Hematopoietic multipotent progenitor cell treated with erythropoietin and hydrocortisone succinate and interleukin-3 and kit ligand, for 4 days (in vitro differentiated cells): ENCODE measurements at places on chromosomes 5 and 9.

GRCh38 chr9:127170652-127171051 lies 48.2 kb upstream of the ANGPTL2 start:
- no peak for DNase-seq

- no peak for DNase-seq
Measured at GRCh38 chr5:172543484-172544298, 89.4 kb upstream of the SH3PXD2B start.

DNA sequence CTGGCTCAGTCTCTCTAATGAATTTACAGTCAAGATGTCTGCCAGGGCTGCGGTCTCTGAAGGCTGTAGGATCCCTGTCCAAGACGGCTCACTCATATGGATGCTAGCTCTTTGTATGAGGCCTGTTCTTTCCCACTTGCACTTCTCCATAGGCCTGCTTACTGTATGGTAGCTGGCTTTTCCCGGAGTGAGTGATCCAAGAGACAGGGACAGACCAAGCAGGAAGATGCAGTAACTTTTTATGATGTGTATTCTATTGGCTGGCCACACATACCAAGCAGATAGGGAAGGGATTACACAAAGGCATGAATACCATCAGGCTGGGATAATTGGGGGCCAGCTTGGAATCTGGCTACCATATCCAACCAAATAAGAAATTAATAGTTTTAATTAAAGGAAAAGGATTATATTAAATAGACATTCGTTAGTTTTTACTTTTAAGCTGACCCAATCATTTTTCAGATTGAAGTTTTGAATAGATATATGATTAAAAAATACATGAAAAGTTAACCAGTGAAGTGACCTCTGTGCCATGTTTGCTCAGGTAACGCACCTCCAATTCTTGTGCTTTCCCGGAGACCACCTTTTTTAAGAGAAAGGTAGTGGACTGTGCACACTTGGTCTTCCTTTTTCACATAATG lies 20.6 kb downstream of the NSD1 start:
- DNase-seq = no peak

GRCh38 chr5:90161414-90161813 lies 248.1 kb downstream of the CETN3 start:
- DNase-seq = peak; percentile 70

GRCh38 chr5:91332267-91333045 lies 50.7 kb downstream of the ARRDC3 start:
- DNase-seq = peak; percentile 22

- peak; percentile 74 for DNase-seq
Measured at GRCh38 chr5:73796164-73797131, 170.5 kb downstream of the ARHGEF28 start.

GRCh38 chr9:70131296-70131695 lies 87.6 kb downstream of the MAMDC2 start:
- no peak for DNase-seq

DNA sequence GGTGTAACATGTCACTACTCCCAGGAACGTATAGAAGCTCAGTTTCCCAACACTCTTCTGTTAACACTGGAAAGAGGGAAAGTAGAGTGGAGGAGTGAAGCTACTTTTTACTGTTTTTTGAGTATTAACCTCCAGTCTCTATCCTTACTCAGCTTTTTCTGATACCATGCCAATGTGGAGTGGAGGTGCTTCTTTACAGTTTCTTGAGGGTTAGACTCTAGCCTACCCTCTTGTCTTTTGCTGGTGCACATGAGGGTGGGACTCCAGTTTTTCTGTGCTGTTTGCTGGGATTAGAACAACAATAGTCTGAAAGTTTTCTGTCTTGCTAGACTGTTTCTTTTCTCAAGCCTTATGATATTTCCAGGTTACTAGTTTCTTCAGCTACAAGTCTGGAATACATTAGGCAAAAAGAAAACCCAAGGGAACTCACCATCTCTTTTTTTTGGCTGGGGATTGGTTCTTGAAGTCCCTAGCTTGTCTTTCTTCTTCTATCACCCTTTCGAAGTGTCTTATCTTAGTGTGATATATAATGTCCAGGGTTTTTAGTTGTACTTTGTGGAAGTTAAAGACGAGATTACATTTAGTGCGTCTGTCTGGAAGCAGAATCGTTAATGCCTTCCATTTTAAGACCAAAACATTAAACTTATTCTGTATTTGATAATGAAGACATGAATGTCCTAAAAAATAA lies 35.9 kb downstream of the PRR16 start:
- no peak for DNase-seq

DNA sequence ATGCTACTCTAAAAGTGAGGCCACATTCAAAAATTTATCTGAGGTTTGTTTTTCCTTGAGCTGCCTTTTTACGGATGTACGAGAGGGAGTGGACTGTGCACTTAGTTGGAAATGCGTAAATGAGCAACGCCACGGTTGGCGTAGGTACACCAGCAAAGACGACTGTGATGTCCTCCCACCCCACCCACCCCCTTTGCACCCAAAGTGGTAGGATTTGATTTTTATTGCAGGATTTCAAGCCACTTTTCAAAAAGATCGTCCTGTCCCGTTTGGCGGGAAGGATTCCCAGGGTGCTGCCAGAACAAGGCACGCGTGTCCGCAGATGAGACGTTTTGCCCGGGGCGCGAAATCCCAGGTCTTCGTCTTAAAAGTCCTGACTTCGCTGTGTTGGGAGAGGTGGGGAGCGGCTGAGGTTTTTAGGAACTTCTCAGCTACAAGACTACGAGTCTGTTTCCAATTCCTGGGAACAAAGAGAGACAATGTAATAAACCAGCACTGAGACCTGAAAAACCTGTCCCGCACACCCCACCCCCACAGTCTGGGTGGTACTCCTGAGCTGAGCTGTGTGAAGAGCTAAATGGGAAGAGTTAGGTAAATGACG lies 1.0 kb upstream of the TLE1 start:
- DNase-seq = no peak

DNA sequence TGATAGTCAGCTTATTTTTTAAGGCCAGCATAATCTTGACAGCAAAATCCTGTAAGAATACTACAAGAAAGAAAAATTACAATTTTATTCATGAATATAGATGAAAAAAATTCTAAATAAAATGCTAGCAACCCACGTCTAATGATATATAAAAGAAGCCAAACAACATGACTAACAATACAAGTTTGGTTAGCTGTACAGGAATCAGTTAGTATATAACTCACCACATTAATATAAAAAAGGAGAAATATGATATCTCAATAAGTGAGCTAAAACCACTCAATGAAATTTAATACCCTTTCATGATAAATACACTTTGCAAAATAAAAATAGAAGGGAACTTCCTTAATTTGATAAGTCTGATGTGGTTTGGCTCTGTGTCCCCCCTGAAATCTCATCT lies 139.7 kb upstream of the MAN2A1 start:
- no peak for DNase-seq

GRCh38 chr5:177430972-177431316 lies 4.5 kb downstream of the GRK6 start:
- DNase-seq = no peak

DNA sequence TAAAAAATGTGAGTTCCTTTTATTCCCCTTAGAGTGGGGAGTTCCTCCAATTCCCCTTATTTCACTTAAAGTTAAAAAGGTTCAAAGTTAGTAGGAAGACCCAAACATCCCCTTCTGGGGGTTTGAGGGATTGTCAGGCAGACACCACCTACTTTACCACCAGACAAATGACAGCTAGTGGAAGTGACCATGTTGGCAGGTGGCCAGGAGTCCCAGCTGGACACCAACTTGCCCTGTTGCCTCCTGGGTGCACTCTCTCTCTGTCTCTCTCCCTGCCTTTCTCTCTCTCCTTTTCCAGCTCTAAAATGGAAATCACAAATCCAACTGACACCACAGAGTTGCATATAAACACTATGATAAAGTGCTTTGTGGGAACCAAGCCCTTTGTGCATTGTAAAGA lies 307.7 kb upstream of the TLE4 start:
- DNase-seq = peak; percentile 36

GRCh38 chr5:178165581-178165980 lies 11.9 kb upstream of the NHP2 start:
- DNase-seq = no peak

GRCh38 chr5:178677429-178677828 lies 50.6 kb upstream of the CLK4 start:
- DNase-seq = peak; percentile 28

DNA sequence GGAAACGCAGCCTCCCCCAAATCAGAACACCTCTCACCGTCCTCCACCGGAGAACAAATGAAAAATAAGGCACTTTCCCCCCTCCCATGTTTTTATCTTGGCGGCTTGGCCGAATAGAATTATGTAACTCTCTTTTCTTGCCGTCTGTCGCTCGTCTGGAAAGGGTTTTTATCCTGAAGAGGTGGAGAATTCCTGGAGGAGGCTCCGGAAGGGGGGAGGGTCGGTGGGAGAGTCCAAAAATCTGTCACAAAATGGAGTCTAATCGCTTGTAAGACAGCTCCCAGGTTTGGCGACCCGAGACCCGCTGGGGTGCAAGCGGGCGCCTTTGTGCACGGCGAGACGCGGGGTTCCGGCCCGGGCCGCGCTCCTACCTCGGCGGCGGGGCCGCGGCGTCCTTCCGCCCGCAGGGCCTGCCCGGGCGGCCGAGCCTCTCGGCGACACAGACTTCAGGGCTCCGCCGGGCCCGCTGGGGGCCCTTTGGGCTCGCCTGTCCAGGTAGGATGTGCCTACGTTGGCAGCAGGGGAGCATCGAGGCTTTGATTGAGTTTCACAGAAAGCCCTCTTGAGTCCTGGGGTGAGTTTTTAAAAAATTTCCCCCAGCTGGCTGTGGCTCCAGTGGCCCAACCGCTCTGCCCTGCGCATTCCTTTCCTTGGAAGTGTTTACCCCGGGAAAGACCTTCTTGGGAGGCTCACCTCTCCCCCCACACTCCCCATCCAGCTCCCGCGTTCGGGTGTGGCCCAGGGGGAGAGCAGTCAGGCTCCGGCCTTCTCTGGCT lies 5.0 kb downstream of the LMX1B start:
- no peak for DNase-seq

- peak; percentile 68 for DNase-seq
Measured at GRCh38 chr9:95313010-95313498, 4.5 kb downstream of the FANCC start.

DNA sequence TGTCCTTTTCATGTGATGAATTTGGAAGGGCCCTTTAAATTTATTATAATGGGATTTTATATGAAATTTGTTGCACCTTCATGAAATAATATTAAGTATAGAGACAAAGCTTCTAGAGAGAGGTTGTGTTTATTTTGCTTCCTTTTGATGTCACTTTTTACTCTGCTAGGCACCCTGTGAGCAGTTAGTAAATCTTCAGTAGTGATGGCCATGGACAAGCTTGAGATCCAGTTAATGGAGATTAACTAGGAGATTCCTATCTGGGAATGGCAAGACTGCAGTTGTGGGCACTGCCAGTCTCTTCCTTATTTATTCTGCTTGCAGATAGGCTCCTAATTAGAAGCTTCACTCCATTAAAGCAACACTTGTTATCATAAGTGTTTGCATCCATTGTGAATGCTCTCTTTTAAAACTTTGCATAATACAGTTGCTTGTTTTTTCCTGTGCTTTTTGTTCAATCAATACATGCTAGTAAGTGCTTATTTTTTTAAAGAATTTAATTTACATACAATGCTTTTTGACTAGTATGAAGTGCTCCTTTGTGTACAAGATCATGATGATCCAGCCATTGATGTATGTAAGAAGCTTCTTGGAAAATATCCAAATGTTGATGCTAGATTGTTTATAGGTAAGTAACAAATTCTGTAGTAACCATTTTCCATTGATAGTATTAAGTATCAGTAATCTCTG lies 25.9 kb downstream of the UGCG start:
- no peak for DNase-seq

GRCh38 chr9:2151171-2151570 lies 136.0 kb downstream of the SMARCA2 start:
- no peak for DNase-seq

DNA sequence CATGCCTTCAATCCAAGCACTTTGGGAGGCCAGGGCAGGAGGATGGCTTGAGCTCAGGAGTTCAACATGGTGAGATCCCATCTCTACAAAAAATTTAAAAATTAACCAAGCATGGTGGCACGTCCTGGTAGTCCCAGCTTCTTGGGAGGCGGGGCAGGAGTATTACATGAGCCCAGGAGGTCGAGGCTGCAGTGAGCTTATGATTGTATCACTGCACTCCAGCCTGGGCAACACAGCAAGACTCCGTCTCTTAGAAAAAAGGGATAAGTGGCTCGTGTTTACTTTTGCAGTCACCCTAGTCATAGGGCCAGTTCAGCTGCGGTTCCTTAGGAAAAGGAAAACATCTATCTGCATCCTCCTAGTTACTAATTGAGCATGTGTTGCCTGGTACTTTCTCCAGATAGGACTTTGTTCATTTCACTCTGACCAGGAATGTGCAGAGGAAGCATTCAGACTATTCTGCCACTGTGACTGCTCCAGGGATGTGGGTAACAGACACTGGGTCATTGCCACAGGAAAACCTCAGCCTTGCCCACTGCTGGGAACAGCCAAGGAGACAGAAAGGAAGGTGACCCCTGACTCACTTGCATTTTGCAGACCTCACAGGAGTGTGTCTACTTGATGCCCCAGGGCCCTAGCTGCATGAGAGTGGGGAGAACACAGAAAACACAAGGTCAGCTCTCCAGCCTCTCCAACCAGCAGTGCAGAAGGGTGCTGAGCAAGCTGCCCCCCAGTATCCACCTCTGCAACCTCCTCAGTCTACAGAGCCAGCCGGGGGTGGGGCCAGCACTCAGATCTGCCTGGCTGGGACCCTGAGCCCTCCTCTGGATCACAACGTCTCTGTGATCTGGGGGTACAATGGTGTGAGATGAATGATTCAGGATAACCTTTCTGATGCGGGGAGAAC lies 33.9 kb upstream of the ALDH1B1 start:
- no peak for DNase-seq

- DNase-seq = no peak
Measured at GRCh38 chr5:168274406-168274805, 17.0 kb upstream of the WWC1 start.

GRCh38 chr5:169804861-169805260 lies 167.8 kb downstream of the DOCK2 start:
- DNase-seq = no peak

GRCh38 chr9:130639866-130640555 lies 24.4 kb upstream of the PRDM12 start:
- no peak for DNase-seq

DNA sequence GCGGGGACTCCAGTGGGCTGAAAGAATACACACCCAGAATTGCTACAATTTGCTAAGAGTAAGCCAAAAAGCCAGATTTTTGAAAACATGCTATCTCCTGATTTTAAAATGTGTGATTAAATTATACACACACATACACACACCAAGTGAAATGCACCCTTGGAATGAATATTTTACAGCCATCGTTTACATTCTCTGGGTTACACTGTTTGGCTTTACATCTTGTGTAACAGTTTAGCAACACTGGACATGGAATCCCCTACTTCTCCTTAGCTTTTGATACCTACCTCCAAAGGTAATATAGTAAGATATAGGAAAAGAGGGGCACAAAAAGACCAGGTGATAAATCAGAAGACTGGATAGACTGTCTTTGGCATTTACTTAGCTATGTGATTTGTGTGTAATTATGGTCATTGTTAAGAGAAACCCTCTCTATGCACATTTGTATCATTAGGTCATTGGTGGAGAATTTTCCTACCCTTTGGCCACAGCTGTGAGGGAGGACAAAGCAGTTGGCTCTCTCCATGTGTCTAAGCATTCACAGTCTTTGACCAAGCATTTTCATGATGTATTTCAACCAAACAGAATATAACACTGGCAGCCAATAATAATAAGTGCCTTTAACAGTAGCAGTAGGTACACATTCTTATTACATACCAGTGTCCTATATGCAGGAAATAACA lies 7.6 kb downstream of the SVEP1 start:
- DNase-seq = no peak

- no peak for DNase-seq
Measured at GRCh38 chr9:86626802-86627201, 272.6 kb upstream of the TUT7 start.

GRCh38 chr5:72552041-72552557 lies 44.9 kb upstream of the ZNF366 start:
- DNase-seq = no peak
